ENCODE measurements at places on chromosomes 3 and 15. TPM values are rescaled to one million over a fixed set of nuclear protein-coding genes. Genes with fewer than 3 reads are reported as not detected.

DNA sequence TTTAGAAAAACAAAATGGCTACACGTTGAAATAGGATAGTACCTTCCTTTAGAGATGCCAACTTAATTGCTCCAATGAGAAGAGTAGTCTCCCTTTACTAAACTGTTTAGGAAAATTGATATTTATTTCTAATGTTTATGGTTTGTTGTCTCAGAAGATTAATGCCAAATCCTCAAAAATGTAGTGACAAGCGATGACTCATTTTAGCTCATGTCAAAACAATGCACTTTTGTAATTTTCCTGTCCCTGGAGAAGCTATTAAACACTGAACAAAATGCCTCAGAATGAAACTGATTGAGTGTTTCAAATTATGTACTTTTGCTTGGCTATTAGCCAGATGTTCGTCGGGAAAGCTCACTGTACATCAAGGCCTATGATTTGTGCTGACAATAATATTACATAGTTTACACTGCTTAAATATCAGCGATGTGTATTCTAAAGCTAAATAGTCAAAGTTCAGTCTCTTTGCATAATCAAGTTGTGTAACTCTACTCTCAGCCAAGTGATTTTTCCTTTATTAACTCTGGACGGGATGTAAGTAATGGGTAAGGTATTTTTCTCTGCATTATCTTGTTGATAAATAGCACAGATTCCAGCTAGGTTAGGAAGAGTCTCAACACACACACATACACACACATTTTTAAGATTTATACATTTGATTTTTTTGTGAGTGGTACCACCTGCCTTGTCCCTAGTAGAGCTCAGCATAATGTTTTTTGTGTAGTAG is 83.7 kb downstream of the CMSS1 start:
- DNase-seq = no peak

- DNase-seq = no peak
These were observed 31.2 kb upstream of the RIOX2 start for GRCh38 chr3:98003306-98003969.

The GOLGA6A gene
- total RNA-seq = not detected

The SLC41A3 gene
- 42.9 TPM for total RNA-seq

DNA sequence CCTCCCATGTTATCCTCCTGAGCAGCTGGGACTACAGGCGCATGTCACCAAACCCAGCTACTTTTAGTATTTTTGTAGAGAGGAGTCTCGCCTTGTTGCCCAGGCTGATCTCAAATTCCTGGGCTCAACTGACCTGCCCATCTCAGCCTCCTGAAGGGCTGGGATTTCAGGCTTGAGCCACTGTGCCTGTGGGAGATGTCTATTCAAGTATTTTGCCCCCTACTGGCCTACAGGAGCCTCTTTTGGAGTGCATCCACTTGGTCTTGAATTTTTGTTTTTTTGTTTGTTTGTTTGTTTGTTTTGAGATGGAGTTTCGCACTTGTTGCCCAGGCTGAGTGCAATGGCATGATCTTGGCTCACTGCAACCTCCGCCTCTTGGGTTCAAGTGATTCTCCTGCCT is 3.2 kb upstream of the DHX30 start:
- DNase-seq = no peak

DNA sequence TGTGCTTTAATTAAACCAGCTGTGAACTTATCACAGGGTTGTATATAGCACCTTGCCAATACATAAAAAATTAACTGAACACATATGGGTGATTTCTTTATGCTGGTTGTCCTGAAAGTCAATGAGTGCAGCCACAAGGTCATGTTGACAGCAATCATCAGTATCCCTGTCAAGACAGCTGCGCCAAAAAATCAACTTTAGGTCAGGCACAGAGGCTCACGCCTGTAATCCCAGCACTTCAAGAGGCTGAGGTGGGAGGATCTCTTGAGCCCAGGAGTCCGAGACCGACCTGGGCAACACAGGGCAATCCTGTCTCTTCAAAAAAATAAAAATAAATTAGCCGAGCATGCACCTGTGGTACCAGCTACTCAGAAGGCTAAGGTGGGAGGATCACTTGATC is 707.3 kb downstream of the SI start:
- no peak for DNase-seq

GRCh38 chr3:106423321-106424225 is 554.8 kb upstream of the CBLB start:
- DNase-seq = no peak

GRCh38 chr15:91380114-91380513 is 280.1 kb downstream of the SV2B start:
- DNase-seq = no peak

The PSTPIP1 gene
- not detected for total RNA-seq

The FBN1 gene
- 17.2 TPM for total RNA-seq

The ZNF385D gene
- total RNA-seq = under 0.01 TPM

- DNase-seq = no peak
These were observed 40.0 kb upstream of the IL12A start for GRCh38 chr3:159948429-159949144.

GRCh38 chr15:80832686-80833085 is 53.5 kb downstream of the CEMIP start:
- DNase-seq = no peak

DNA sequence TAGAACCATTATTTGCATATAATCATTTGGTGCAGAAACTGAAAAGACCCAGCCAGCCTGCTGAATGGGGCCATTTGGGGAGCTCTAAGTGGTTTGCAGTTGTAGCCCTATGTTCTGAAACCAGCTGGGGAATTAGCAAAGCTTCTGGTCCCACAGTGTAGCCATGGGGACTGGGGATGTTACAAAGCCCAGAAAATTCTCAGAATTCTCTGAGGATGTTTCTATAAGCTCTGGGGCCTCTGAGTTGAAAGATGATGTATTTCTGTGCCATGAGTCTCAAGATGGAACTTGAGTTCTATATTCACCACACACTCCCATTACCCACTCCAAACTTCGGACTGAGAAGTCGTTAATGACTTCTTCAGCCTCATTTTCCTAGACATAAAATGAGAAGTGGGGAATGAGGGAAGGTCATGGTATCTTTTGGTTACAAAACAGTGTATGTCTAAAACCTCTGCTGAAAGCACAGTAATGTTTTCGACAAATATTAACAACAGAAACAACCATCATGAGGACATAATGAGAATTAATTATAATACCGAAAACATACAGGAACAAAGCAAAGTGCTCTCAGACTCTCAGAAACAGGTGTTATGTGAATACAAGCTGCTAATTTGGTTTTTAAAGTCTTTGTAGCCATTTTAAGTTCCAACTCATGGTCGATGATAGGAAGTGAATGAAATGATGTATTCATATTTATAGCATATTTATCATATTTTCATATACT is 89.4 kb downstream of the RFTN1 start:
- no peak for DNase-seq

The ROBO2 gene
- not detected for total RNA-seq

- no peak for DNase-seq
These were observed 85.4 kb upstream of the TPM1 start for GRCh38 chr15:62957130-62957529.

DNA sequence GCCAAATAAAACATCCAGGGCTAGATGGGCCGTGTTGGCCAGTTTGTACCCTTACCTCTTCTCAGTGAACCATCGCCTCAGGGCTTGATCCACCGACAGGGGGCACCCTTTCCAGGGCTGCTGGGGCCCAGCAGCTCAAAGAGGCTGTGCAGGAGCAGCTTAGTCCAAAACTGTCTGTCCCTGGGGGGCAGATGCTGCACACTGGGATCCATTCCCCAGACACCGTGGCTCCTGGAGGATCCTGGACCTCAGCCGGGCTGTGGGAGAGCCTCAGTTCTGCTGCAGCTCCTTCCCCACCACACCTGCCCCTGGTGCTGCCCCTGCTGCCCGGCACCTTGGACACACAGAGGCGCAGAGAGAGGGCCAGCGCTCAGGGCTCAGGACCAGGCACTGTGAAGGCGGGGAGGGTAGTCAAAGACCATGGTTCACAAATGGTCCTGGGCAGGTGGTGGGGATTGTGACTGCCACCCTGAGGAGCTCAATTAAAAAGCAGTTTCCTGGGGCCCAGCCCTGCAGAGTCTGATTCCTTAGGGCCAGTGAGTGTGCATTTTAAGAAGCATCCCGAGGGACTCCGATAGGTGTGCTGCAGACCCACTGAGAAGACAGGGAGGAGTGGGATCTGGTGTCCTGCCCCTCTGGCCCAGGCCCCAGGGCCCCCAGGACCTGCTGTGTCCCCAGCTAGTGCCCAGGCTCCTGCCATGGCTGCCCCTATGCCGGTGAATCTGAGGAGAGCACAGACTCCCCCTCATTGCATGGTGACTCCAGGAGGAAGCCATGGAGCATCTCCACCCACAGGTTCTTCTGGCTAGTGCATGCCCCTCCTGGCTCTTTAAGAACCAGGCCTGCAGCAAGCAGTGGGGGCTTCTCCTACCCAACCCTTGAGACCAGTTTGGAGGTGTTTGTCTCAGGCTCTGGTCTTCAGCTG is 86.5 kb upstream of the PRR20G start:
- DNase-seq = peak; percentile 3

The KPNA4 gene
- total RNA-seq = 20.3 TPM

GRCh38 chr3:43770426-43771103 is 79.8 kb downstream of the ABHD5 start:
- peak; percentile 59 for DNase-seq

- peak; percentile 16 for DNase-seq
These were observed 34.1 kb upstream of the KLHL25 start for GRCh38 chr15:85828874-85829273.

GRCh38 chr15:67021455-67021854 is 43.9 kb upstream of the SMAD3 start:
- DNase-seq = no peak

The PRR23B gene
- not detected for total RNA-seq

DNA sequence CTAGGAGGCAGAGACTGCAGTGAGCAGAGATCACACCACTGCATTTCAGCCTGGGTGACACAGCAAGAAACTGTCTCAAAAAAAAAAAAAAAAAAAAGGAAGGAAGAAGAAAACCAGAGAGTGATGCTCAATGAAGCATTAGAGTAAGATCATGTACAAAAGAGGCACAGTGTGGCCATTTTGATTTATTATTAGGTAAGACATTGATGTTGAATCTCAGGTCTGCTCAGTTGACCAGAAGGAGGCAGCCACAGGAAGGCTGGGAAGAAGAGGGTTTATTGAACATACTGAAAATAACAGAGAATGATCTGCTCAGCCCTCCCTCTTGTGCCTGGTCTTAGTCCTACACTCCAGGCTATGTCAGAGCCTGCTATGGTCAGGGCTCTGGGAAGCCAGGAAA is 15.6 kb downstream of the LRRK1 start:
- no peak for DNase-seq

- DNase-seq = peak; percentile 51
These were observed 1.4 kb upstream of the PDHB start for GRCh38 chr3:58434990-58435389.

Measured in G401 (cell line).